ENCODE measurements at places on chromosomes 13 and 19. TPM values are rescaled to one million over a fixed set of nuclear protein-coding genes. Genes with fewer than 3 reads are reported as not detected.

Gene GNA15
- 2.0 TPM for total RNA-seq

Gene GPR12
- total RNA-seq = 0.09 TPM

Gene ATP8A2
- 0.89 TPM for total RNA-seq

Gene TEX29
- 0.22 TPM for total RNA-seq

Gene STOML3
- 0.04 TPM for total RNA-seq

Gene FGF22
- total RNA-seq = 0.04 TPM

DNA sequence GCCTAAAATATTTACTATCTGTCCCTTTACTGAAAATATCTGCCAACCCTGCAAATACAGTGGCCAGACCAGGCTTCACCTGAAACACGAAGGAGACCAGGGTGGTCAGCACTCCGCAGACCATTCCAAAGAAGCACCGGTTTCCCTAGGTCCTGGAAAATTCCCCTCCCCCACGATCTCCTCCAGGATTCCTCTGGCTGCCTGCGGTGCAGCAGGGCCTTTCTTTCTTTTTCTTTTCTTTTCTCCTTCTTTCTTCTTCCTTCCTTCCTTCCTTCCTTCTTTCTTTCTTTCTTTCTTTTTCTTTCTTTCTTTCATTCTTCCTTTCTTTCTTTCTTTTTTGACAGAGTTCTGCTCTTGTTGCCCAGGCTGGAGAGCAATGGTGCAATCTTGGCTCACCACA, 152.7 kb downstream of the USP12 start:
- DNase-seq = no peak

DNA sequence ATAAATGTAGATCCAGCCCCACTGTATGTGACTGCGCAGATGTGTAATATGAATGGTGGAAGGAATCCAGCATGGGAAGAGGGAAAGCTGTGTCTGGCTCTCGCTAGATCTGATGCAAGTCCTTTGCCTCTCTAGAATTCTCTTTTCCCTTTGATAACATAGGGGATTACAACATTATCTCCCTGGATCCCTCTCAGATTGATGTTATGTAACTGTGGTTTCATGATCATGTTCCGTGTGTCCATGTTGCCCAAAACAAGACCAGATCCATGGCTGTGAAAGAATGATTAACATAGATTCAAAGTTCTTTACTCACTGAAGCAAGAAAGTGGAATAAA, 184.0 kb upstream of the UBL3 start:
- peak; percentile 90 for DNase-seq

DNA sequence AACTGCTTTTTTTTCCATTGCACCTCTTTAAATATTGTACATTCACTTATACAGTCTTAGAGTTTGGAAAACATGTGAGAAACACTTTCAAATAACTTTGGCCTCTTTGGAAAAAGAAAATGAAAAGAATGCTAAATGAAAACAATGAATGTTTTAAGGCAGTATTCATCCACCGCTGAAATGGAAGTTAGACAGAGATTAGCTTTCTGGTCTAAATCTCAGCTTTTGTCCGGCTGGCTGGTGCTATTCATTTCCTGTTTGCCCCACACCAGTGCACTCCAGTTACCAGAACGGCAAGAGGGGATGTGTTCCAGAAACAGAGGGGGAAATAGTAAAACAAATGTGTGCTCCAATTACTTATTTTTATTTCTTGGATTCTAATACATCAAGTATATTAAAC, 1201.3 kb downstream of the EFNB2 start:
- DNase-seq = no peak

- peak; percentile 1 for DNase-seq
These were observed 257.5 kb downstream of the MZT1 start for GRCh38 chr13:72469906-72470305.

GRCh38 chr19:51417810-51418157, 342 bp upstream of the SIGLEC10 start:
- DNase-seq = no peak

DNA sequence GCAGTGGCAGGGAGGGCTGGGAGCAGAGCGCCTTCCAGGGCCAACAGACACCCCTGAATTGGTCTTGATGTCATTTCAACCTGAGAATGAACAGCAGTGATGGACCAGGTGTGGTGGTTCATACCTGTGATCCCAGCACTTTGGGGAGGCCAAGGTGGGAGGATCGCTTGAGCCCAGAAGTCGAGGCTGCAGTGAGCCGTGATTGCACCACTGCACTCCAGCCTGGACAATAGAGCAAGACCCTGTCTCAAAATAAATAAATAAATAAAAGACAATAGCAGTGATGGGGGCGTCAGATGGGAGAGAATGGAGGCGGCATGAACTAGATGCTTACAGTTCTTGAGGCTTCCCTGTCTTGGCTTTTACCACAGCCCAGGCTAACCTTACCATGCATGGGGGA, 46.1 kb upstream of the ONECUT3 start:
- no peak for DNase-seq

DNA sequence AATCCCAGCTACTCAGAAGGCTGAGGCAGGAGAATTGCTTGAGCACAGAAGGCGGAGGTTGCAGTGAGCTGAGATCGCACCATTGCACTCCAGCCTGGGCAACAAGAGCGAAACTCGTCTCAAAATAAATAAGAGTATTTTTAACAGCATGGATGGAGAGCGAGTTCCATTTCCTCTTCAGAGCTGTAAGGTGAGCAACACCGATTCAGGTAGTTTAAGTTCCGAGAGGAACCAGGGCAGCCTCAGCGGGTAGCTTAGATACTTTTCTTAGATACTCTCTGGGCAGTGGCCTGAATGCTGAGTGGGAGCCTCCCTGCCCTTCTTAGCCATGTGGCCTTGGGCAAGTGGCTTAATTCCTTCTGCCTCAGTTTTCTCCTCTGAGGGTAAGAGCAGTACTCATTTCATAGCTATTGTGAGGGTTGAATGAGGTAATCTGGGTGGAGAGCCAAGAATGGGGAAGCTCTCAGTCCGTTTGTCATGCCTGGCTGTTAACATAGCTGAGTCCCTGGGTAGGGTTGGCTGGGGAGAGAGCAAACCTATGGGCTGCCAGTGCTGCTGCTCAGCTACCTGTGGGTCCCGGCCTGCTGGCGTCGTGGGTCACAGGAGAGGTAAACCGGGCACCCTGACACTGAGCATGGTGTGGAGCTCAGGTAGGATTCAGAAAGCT, 4.1 kb downstream of the ATP11A start:
- peak; percentile 69 for DNase-seq

DNA sequence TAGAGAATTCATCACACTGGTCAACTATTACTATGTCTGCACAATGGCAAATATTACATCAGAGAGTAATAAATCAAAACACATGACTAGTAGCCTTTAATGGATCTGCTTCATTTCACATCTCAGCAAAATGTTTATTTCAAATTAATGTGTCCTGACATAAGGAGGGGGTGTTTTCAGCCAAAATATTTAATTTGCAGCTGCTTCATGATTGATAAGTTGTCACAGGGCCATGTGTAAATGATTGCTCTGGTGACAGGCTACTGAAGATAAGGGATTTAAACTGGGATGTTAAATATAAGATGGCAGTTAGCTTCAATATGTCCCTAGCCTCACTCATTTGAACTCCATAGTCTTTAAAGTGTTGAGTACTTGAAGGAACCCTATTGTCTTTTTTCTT, 303.3 kb downstream of the OXGR1 start:
- no peak for DNase-seq

- no peak for DNase-seq
These were observed 35.4 kb downstream of the DOCK9 start for GRCh38 chr13:98942485-98942884.

DNA sequence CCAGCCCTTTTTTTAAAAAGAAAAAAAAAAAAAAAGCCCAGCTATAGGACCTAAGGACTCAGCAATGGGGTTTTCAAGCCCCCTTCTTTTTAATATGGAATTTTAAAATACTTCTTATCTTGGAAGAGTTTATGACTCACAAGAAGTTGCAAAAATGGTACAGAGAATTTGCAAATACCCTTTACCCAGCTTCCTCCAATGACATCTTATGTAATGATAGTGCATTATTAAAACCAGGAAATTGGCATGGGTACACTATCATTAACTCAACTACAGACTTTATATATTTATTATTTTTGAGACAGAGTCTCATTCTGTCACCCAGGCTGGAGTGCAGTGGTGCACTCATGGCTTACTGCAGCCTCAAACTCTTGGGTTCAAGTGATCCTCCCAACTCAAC, 16.1 kb downstream of the TMEM38A start:
- DNase-seq = no peak

- DNase-seq = peak; percentile 69
These were observed 3.7 kb downstream of the KCNC3 start for GRCh38 chr19:50325310-50326100.

DNA sequence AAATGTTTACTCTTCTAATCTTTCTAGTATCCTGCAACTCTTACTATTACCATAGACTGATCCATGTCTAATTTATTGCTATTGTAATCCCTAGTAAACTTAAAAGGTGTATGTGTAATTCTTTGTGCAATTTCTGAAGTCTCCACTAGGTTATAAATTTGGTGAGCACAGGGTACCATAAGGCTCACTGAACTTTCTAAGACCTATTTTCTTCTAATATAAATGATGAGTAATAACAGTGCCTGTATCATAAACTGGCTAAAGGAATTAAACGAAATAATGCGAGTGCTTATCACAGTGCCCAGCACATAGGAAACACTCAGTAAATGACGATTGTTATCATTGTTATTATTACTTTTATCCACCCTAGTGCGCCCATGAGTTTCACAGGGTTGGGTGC, 119.1 kb downstream of the KLF12 start:
- no peak for DNase-seq

DNA sequence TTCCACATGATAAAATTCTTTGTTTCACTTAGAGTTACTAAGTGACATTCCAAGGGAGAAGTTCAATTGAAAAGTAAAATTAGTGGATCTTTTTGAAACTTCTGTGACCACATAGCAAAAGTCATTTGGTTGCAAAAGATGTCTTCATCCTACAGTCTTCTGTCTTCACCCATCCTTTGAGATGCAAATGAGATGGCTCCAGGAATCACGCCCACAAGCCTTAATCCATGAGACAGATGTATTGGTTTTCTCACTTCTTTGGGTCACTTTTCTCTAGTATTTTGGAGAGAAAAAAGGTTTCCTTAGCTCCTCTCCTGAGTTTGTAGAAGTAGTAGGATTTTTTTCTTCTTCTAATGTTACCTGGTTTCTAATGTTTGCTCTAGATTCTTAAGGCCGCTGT, 259.5 kb upstream of the SLC10A2 start:
- no peak for DNase-seq

DNA sequence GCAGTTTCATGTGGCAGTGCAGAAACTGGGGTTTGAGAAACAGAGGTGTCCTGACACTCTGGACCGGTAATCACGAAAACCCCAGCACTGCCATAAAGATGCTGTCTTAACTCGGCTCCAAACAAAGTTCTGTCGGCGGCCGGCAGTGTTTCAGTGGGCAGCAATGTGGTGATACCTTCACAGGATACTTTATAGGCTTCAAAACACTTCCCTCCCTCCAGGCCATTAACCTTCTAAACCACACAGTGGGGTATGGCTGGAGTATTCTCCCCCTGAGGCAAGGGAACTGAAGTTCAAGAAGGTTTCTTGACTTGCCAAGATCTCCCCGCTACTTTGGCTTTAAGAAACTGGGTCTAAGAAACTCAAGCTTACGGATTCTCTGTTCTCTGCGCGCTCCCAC, 1.1 kb downstream of the RUBCNL start:
- DNase-seq = no peak

DNA sequence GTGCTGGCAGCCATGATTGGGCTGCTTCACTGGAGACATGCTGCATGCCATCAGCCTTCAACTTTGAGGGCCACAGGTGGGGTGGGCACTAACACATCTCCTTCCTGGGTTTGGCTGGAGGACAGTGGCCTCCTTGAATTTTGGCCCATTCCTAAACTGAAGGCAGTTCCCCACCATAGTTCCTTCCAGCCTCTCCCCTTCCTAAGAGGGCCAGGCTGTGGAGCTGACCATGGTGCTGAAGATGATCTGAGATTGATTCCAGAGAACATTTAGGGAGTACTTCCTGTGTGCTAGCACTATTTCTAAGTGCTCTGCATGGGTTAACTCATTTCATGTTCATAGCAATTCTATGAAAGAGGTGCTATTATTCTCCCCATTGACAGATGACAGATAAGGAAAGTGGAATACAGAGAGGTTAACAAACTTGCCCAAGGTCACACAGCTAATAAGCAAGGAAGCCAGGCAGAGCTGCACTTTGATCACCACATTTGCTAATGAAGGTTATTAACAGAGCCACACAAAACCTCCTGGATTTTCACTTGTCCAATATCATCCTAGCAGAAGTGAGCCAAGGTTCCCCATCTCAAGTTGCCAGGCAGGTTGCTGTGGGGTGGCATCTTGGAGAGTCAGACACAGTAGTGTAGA, 175.3 kb downstream of the ZIC5 start:
- peak; percentile 70 for DNase-seq

DNA sequence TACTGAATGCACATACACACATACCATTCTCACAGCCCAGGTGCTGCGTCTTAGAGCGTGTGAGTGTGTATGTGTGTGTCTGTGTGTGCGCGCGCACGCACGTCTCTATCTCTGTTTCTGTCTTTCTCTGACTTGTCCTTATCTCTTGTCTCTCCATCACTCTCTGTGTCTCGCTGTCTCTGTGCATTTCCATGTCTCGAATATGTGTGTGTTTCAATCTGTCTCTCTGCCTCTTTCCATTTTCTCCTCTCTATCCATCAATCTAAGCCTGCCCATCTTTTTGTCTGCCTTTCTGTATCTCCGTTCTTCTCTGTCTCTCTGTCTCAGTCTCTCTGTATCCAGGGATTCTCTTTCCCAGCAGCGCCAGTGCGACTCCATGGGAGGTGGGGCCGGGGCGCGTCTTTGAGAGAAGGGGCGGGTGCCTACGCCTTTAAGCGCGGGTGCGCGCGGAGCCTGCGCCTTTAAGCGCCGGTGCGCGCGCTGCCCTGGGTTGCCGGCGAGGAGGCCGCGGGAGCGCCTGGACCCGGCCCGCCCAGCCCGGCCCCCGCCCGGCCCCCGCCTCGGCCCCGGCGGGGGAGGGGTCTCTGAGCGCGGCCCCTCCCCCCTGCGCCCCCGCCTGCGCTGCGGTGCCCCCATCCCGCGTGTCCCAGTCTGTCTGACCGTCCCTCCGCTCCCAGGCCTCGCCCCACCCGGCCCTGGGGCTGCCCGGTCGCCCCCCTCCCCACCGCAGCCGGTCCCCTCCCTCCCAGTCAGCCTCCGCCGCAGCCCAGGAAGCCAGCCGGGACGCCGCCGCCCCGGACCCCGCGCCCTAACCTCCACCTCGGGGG, at the start of gene LRFN3:
Gene LRFN3, plus strand, starts transcription at position 464 of the 827 bp plus-strand sequence. CDS start 3,052 bp downstream, outside the sequence.
- DNase-seq = peak; percentile 89

GRCh38 chr19:54268936-54269335, 11.9 kb upstream of the LILRB5 start:
- no peak for DNase-seq

GRCh38 chr19:10602330-10603083, 15.4 kb upstream of the AP1M2 start:
- DNase-seq = peak; percentile 90

GRCh38 chr19:41872775-41873647, 4.1 kb upstream of the CD79A start:
- peak; percentile 54 for DNase-seq

GRCh38 chr13:113860665-113861432, 3.0 kb downstream of the GAS6 start:
- DNase-seq = no peak
